OCI-LY7 (cell line): ENCODE measurements at places on chromosomes 3 and 15. TPM values are rescaled to one million over a fixed set of nuclear protein-coding genes. Genes with fewer than 3 reads are reported as not detected.

SLC9A9 gene
- total RNA-seq: 7.0 and 9.3 TPM in 2 replicates

ACTC1 gene
- not detected in 2 replicates for total RNA-seq

GOLGA8Q gene
- total RNA-seq: not detected in 2 replicates

KLHL18 gene
- 28.6 and 35.2 TPM in 2 replicates for total RNA-seq

CYP8B1 gene
- not detected in 2 replicates for total RNA-seq

DNA sequence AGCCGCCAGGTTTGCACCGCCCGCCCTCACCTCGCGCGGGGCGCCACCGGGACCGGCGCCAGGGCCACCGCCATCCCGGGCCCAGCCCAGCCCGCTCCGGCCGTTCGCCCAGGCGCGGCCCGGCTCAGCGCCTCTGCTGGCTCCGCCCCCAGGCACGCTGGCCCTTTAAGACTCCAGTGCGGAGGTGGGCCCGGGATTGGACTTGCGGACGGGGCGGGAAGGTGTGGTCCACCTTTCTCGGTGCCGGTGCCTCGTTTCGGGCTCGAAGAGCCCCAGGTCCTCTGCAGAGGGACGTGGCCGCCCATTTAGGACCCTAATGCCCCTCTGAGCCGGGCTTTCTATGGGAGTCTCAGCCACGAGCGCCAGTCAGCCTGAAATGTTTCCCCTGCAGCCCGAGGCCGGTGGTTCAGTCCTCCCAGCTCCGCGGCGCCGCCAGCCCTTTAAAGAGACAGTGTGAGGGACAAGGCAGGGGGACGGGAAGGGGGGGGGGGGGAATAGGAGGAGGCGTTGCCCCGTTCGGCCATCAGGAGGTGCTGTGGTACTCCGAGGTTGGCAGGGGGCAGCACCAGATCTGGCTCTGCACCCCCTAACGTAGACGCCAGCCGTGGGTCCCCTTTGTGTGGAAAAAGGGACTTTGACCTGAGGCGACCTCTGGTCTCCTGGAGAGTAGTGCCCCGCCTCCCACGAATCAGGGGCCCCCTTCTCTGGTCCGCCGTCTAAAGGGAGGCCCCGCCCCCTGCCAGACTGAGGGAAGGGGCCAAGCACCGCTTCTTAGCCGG lies 1.0 kb downstream of the HYAL2 start:
- DNase-seq: peak; percentile 92

- no peak for DNase-seq
Measured at GRCh38 chr3:59386165-59386564, 336.3 kb upstream of the CFAP20DC start.

DNA sequence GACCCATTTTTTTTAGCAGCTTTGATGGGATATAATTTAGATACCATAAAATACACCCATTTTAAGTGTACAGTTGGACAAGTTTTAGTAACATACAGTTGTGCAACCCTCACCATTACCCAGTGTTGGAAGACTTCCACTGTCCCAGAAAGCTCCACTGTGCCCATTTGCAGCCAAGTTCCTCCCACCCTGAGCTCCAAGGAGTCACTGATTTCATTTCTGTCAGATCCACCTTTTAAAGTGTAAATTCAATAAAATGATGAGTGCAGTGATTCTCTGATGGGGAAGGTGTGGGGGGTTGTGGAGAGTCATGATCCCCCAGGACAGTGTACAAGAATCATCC lies 93.2 kb upstream of the IGF1R start:
- DNase-seq: no peak

DNA sequence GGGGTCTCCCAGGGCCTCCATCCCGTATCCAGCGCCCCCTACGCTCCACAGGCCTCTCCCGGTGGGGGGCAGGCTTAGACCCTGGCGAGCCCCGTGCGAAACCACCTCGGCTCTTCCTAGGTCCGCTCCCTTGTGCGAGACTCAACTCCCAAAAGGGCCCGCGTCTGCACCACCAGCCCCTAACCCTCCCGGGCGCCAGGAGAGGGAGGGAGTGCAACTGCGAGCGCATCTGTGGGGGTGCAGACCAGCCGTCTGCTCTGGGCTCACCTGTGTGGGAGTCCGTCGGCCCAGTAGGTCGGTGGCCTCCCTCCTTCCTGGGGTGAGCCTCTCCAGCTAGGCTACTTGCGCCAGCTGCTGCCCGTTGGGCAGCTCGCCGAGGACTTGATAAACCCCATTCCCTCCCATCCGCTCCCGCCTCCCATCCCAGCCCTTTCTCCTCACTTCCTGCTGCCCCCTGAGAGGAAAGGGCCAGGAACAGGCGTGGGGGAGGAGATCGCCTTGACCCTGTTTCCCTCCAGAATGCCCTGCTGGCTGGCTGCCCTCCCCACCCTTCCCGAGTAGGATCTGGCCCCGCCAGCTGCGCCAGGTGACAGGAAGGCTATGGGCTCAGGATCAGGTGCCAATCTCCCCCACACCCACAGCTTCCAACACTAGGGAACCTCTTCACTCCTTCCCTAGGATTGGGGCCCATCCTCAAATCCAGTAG lies at the start of gene HYAL2:
Gene HYAL2, minus strand, starts transcription at position 360 of the 706 bp plus-strand sequence. CDS start 2,256 bp downstream, outside the sequence.
- DNase-seq: no peak

DNA sequence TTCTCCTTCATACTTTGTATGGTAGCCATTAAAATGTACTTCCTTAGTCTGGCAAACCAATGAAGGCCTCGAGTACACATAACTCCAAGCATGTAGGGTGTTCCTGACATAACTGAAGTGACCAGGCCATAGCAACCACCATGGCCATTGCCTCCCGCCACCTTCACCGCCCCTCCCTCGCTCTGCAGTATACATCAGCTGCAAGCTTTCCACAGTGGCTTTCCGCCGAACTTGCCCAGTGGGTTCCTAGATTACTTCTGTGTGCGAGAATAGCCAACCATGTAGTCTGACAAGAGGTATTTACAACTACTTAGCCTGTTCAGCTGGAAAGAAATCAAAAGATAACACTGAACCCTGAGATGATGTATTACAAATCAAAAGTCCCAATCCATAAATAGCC lies 3.4 kb upstream of the CTNNB1 start:
- DNase-seq: no peak

DNA sequence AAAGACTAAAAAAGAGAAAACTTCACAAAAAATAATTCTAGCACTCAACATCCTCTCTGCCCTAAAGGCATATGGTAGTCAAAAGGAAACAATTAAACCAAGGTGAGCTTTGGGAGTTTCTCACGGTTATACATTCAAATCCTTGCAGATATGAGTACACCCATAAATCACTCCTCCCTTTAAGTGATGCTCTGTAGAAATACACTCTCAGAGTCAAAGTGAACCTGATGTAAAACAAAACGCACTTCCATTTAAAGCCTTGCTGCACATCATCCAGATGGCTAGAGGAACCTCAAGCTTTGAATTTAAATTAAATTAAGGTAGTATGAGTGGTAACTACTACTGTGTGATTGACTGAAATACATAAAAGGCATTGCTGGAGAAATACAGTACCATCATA lies 36.0 kb upstream of the AADAC start:
- DNase-seq: no peak

DNA sequence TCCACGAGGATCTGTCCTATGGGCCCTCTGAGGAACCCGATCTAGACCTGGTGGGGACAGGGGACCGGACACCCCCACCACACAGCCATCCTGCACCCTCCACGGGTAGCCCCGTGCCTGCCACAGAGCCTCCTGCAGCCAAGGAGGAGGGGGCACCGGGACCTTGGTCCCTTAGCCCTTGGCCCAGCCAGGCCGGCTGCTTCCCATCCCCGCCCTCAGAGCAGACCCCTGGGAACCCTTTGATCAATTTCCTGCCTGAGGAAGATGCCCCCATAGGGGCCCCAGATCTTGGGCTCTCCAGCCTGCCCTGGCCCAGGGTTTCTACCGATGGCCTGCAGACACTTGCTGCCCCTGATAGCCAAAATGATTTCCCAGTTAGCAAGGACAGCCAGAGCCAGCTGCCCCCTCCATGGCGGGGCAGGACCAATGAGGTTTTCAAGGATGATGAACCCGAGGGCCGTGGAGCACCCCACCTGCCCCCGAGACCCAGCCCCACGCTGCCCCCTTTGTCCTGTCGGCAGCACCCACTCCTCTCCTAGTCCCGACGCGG lies 91.5 kb downstream of the TBC1D2B start:
- DNase-seq: no peak

DNA sequence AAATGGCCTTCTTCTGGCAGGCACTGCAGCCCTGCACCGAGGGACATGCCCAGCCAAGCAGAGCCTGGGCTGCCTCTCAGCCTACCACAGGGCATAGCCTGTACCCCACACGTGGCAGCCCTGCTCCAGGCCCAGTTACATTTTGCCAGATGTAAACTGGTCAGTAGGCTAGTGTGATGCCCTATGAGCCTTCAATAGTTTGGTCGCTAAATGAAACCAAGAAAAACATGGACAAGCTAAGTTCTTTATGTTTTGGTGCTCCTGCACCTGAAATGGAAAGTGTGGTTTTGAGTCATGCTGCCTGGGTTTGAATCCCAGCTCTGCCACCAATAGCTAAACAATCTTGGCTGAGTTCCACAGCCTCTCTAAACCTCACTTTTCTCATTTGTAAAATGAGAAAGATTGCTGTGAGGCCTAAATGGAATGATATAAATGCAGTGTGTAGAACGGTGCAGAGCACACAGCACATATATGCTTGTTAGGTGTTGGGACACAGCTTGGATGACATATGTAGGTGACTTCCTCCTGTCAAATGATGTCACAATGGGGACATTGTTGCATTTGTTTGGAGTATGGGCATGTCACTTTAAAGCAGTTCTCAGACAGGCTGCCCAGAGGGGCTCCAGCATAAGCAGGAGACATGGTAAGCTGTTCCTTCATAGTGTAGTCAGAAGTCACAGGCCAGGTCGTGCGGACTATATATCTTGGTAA lies 57.4 kb downstream of the ZBTB38 start:
- no peak for DNase-seq

DNA sequence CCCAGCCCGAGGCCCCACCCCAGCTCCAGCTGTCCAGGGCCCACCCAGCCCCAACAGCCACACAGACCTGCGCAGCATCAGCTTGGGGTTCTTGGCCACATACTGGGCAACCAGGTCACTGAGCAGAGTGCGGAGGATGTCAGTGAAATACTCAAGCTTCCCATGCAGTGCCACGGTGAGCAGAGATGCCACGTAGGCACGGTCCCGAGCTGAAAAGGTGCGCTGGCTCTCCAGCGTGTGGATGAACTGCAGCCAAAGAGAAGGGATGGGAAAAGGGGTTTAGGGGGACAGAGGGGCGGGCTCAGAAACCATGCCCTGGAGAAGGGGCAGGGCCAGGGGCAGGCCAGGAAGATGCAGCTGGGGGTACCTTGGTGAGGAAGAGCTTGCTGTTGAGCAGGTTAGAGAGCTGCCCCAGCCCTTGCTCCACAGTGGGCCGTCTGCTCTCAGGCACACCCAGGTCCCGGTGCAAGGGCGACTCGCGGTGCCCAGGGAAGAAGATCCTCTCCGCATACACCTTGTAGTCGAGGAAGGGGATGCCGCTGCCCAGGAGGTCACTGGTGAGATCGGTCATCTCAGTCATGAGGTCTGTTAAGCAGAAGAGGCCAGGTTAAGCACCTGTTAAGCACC lies 17.4 kb downstream of the PLXNB1 start:
- no peak for DNase-seq

DNA sequence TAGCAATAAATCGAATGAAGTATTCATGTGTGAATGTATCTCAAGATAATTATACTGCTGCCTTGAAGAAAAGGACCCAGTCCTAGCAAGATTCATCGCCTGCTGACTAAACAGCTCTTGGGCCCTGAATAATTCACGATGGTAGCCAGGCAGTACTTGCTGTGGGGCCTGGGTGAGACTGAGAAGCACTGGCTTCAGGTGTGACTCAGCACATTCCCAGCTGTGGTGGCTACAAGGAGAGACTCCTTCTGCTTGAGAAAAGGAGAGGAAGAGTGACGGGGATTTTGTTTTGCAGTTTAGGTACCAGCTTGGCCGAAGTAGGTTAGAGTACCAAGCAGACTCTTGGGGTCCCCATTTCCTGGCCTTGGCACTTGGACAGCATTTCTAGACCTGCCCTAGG lies 47.6 kb upstream of the CD200R1L start:
- no peak for DNase-seq

GRCh38 chr3:184335661-184336546 lies 1.5 kb upstream of the FAM131A start:
- DNase-seq: peak; percentile 78

- DNase-seq: peak; percentile 63
Measured at GRCh38 chr3:46383211-46383950, 12.6 kb downstream of the CCR5 start.

DNA sequence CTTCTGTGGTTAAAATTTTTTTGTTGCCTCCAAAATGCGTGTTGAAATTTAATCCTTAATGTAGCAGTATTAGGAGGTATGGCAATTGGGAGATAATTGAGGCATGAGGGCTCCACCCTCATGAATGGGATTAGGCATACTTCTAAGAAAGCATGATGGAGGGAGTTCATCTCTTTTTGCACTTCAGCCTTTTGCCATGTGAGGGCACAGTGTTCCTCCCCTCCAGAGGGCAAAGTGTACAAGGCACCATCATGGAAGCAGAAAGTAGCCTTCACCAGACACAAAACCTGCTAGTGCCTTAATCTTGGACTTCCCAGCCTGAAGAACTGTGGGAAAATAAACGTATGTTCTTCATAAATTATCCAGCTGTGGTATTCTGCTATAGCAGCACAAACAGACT lies 429.5 kb downstream of the ZIC1 start:
- no peak for DNase-seq

DNA sequence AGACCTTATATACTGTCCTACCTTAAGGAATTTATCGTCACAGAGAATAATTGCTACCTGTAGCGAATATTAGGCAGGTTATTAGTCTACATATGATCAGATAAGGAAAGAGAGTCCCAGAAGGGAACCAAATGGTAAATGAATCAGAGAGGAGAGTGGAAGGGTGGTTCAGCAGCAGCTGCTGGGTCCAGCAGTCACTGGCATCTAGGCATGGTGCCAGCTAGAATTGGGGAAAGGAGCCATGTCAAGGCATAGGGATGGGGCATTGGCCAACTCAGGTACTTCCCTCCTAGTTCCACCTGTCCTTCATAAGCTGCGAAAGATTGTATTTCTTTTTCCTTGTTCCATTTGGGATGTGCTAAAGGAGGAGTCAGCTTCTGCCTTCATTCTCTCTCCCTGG lies 23.4 kb downstream of the HACD3 start:
- no peak for DNase-seq

DNA sequence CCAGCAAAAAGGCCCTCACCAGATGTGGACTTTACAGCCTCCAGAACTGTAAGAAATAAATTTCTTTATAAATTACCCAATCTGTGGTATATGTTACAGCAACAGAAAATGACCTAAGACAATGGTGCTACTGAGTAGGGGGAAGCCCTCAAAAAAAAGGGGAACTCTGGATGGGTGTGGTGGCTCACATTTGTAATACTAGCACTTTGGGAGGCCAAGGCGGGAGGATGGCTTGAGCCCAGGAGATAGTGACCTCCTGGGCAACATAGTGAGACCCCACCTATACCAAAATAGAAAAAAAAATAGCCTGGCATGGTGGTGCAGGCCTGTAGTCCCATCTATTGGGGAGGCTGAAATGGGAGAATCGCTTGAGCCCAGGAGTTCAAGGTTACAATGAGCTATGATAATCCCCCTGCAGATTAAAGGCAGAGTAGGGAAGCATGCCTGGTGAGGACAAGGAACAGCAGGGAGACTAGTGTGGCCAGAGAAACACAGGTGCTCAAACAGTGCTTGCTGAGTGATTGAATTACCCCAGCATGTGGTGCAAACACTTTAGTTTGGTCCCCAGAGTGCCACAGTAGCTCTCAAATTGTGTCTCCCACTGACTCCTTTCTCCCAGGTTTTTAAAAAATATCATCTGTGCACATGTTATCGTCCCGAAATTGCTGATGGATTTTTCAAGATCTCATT lies 13.9 kb upstream of the USP3 start:
- DNase-seq: no peak

- DNase-seq: peak; percentile 72
Measured at GRCh38 chr3:13419505-13420044, 547 bp downstream of the NUP210 start.
